ENCODE measurements at places on chromosomes 11 and 22.
A peak's percentile ranks its signal among the peaks of the same experiment; 100 is the strongest.

DNA sequence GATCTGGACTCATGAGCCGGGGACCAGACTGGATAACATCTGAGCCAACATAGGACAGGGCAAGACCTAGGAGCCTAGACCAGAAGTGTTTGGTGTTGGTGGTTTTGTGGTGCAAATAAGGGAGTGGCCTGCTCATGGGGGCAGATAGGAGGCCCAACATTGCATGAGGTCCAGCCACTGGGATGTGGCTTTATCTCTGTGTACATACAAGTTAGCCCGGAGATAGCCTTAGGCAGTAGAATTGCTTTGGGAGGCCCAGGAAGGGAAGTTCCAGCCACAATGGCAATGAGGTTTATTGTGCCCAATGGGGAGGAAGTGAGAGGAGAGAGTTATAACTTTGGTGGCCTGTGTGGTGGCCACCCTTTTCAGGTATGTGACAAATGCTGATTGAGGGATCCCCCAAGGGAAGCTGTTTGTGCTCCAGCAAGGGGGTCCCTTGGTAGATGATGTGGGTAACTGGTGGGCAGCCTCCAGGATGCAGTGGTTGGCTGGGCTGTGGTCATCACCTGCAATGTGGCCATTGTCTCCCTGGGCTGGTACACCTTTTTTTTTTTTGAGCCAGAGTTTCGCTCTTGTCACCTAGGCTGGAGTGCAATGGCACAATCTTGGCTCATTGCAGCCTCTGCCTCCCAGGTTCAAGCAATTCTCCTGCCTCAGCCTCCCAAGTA lies 6.4 kb downstream of the LMO2 start:
- DNase-seq, result no peak

DNA sequence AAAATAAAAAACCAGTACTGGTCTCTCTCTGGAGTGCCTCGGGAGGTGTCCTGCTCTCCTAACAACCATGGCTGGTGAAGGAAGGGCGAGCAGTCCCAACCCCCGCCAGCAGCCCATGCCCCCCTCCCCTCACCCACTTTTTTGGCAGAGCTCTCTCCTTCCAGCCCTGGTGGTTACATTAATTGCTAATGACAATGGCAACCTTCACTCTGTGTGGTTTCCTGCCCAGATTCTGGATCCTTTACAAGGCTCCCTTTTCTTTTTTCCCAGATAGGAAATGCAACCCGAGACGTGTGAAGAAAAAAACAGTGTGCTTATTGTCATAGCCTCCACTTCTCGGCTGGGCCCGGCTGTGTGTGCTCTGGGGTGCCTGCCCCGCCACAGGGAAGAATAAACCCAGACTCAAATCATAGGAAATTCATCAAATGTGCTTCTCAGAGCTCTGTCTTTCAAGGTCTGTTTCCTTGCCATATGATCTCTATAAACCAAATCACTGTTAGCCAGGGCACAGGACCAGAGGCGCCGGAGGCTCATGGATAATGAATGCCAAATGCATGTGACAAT lies 513.0 kb downstream of the SOX6 start:
- DNase-seq, result no peak

- no peak for DNase-seq
Measured at GRCh38 chr11:12741671-12742216, 67.5 kb downstream of the TEAD1 start.

GRCh38 chr22:17104336-17104935 lies 16.7 kb downstream of the TMEM121B start:
- peak; percentile 10 for DNase-seq

DNA sequence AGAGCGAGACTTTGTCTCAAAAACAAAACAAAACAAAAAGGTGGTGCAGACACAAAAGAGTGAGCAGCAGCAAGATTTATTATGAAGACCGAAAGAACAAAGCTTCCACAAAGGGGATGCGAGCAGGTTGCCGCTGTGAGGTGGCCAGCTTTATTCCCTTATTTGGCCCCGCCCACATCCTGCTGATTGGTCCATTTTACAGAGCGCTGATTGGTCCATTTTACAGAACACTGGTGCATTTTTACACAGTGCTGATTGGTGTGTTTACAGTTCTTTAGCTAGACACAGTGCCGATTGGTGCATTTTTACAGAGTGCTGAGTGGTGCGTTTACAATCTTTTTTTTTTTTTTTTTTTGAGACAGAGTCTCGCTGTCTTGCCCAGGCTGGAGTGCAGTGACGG lies 77.4 kb downstream of the CECR2 start:
- no peak for DNase-seq

GRCh38 chr11:73299751-73300150 lies 8.3 kb upstream of the ARHGEF17 start:
- DNase-seq, result no peak

DNA sequence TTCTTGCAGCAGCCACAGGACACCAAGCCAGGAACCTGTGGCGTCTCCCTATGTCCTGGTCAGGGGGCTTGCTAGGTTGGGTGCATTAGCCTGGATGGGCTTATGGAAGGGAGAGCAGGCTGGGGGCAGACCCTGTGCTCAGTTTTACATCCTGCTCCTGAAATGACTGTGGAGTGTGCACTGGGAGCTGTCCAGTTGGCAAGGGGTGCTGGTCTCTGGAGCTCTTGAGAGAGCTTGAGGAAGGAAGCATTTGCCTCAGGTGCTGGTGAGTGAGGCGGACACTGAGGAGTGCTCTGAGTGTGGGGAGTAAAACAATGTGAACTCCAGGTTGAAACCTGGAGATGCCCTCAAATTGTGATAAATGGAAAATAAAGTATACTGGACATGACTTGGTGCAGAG lies 3.4 kb downstream of the SCGB1D4 start:
- DNase-seq, result peak; percentile 51

DNA sequence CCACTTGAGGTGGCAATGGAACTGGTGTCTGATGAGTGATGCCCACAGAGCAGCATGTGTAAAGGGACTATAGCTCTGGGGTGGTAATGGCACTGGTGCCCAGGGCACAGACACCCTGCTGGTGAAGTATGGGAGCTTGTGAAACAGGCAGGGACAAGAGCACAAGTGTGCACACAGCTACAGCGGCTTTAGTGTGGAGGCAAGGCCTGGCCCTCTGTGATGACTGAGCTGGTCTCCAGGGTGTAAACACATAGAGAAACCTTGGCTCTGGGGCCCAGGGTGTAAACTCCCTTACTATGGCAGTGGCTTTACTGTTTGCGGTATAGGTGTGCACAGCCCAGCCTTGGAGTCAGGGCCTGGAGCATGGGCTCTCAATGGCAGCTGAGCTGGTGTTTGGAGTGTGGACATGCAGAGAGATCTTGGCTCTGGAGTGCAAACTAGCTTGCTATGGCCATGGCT lies 46.3 kb downstream of the BIRC2 start:
- no peak for DNase-seq

All from AG20443 (cell line).